ENCODE measurements at places on chromosomes 3 and 15.

DNA sequence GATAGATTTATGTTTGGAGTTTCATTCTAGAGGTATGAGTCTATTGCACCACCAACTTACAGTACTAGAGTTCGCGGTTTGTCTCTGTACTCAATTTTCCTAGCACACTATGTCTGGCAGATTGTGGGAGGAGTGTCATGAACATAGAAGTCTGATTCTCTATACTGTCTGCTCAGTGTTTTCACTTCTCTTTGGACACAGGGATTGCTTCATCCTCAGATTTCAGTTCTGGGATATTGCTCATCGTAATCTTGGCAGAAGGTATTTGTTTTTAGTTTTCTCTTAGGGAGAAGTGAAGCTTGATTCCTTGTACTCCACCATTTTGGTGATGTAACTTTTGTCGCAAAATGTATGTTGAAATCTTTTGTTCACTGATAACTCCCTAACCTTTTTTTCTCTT is 27.8 kb upstream of the AZI2 start:
- no peak for DNase-seq

DNA sequence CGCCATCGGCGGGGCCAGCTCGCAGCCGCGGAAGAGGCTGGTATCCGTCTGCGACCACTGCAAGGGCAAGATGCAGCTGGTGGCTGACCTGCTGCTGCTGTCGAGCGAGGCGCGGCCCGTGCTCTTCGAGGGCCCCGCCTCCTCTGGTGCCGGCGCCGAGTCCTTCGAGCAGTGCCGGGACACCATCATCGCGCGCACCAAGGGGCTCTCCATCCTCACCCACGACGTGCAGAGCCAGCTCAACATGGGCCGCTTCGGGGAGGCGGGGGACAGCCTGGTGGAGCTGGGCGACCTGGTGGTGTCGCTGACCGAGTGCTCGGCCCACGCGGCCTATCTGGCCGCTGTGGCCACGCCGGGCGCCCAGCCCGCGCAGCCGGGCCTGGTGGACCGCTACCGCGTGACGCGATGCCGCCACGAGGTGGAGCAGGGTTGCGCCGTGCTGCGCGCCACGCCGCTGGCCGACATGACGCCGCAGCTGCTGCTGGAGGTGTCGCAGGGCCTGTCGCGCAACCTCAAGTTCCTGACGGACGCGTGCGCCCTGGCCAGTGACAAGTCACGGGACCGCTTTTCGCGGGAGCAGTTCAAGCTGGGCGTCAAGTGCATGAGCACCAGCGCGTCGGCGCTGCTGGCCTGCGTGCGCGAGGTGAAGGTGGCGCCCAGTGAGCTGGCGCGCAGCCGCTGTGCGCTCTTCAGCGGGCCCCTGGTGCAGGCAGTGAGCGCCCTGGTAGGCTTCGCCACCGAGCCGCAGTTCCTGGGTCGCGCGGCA is 1.8 kb downstream of the TLNRD1 start:
- no peak for DNase-seq

DNA sequence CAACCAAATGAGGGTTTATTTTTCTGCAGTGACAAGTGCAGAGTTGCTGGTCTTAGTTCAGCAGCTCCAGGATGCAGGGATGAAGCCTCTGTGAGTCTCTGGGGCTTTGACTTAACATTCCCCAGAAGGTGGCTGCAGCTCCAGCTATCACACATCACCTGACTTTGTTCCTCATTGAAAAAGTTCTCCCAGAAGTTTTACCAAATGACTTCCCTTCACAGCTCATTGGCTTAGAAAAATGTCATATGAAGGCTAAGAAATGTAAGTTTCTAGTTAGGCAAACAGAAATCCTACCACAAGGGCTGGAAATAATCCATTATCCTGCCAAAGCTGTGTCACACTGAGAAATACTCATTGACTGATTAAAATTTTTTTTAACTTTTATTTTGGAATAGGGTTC is 184.9 kb downstream of the MINAR1 start:
- no peak for DNase-seq

DNA sequence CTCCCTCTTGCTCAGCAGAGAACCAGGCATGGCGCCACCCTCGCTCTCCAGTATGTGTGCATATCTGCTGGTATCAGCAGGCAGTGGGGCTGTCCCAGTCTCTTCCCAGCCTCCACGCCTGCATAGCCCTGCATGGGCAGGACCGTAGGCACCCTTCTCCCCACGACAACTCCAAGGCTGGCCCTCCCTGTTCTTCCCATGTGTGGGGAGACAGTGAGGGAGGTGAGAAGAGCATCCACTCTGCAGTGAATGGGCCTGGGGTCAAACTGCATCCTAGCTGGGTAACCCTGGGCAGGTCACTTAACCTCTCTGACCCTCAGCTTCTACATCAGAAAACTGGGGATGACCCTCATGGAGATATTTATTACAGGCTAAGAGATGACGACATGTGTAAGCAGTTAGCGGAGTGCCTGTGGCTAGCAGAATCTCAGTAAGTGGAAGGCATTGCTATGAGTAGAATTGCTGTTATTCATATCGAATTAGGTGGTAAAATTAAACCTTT is 13.3 kb upstream of the SSUH2 start:
- no peak for DNase-seq

GRCh38 chr3:178002113-178002512 is 534.1 kb upstream of the KCNMB2 start:
- no peak for DNase-seq

- no peak for DNase-seq
Observed at GRCh38 chr3:73068419-73068818, 7.0 kb downstream of the EBLN2 start.

- no peak for DNase-seq
Observed at GRCh38 chr3:106401666-106402490, 533.1 kb upstream of the CBLB start.

GRCh38 chr3:147410116-147410525 is 956 bp downstream of the ZIC1 start:
- DNase-seq, result no peak

- DNase-seq, result no peak
Observed at GRCh38 chr3:169449012-169449411, 214.5 kb downstream of the MECOM start.

DNA sequence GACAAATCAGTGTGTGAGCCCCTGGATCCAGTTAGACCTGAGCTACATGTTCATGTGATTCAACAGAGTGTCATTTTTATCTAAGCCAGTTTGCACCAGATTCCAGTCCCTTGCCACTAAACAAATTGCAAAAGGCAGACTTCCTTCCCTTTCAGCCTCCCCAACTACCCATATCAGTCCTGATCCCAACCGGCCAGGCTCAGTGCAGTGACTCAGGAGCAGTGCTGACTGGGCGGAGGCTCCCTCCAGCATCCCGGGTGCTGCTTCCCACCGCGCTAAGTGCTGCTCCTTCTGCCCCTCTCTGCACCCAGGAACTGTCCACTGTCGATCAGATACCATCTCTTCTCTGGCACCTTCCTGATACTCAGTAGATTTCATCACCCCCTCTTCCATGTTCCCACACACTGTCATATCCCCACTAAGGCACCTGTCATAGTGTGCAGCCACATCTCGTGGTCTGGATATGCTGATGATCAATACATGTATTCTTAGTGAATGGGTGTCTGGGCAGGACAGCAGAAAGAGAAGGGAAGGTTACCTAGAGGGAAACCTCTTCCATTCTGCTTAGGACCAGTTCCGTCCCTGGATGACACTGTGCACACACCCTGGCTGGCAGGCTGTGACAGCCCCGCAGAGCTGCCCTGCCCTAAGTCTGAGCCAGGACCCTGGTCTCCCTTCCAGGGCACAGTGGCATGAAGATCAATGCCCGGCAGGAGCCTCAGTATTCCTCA is 108.8 kb upstream of the RAD18 start:
- no peak for DNase-seq

- no peak for DNase-seq
Observed at GRCh38 chr3:184334470-184335158, 2.8 kb upstream of the FAM131A start.

- no peak for DNase-seq
Observed at GRCh38 chr15:52414936-52415335, 113.7 kb downstream of the MYO5A start.

DNA sequence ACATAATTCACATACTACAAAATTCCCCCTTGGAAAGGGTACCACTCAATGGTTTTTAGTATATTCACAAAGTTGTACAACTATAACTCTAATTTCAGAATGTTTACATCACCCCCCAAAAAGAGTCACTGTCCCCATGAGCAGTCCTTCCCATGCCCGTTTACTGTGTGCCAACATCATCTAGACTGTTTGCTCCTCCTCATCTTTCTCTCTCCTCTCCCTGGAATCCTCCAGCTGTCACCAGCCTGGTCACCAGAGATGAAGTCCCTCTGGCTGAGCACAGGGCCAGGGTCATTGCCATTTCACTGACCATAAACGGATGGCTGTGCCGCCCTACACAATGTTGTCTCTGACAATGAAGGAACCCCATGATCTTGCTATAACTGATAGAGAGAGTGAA is 45.2 kb downstream of the C2CD4B start:
- no peak for DNase-seq

All from stimulated activated CD4-positive, alpha-beta T cell treated with anti-CD3 and anti-CD28 coated beads, TNF-alpha, amount 100 ng/mL, for 4 hours (primary cell).